ENCODE measurements at places on chromosomes 6 and 20.
A peak's percentile ranks its signal among the peaks of the same experiment; 100 is the strongest.

GRCh38 chr20:24745206-24745605 is 203.9 kb upstream of the CST7 start:
- DNase-seq = no peak

DNA sequence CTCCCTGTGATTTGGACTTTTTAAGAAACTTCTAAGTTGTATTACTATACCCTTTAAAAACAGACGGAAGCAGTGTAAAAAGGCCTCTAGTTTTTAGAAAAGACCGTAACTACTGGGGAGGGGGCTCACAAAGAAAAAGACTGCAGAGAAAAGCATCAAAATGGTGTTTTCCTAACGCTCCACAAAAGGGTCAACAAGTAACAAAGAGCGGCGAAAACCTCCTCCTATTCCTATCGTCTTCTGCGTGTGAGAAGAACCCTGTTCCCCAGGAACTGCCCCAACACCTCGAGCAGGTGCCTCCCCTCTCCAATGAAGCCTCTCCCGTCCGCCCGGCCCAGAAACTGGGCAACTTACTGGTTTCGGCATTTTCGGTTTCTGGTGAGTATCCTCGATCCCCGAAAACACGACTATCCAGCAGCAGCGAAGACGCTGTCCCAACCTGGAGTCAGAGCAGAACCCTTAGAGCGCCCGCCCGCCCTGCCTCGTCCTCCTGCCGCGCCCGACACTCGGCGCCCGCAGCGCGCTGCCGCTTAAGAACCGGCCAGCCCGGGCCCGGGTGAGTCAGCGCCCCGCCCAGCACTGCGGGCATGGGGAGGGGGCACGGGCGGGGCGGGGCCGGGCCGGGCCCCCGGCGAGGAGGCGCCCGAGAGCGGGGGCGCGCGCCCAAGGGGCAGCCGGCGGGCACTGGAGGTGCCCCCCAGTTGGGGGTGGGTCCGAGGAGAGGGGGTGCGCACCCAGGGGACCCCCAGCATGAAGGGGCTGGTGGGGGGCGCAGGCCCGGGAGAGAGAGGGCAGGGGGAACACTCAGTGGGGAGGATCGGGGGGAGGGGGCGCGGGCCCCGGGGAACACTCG is 1.2 kb downstream of the EZR start:
- DNase-seq = peak; percentile 62

DNA sequence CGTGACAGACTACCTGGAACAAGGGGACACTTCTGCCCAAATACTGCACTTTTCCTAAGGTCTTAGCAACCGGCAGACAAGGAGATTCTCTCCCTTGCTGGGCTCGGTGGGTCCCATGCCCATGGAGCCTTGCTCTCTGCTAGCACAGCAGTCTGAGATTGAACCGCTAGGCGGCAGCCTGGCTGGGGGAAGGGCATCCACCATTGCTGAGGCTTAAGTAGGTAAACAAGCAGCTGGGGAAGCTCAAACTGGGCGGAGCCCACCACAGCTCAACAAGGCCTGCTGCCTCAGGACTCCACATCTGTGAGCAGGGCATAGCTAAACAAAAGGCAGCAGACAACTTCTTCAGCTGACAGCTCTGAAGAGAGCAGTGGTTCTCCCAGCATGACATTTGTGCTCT is 87.8 kb upstream of the ASCC3 start:
- DNase-seq = no peak

DNA sequence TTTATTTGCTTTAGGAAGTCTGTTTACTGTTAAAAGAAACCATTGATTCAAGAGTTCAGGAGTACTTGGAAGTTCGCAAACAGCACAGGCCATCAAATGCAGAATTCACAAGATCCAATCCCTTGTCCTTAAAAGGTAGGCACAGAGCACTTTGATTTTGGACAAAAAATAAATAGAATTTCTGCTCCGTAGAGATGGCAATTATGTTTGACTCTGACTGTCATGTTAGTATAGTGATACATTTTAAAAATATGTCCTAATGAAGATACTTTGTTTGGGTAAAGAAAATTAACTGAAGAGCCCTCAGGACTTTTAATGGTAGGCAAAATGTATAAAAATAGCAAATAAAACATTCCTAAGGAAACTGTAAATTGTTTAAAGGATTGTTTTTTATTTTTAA is 113.1 kb downstream of the JAG1 start:
- DNase-seq = no peak

- no peak for DNase-seq
These were observed 107.5 kb downstream of the FAXC start for GRCh38 chr6:99241905-99242534.
